ENCODE measurements at places on chromosomes 16 and 17. TPM values are rescaled to one million over a fixed set of nuclear protein-coding genes. Genes with fewer than 3 reads are reported as not detected.
A peak's percentile ranks its signal among the peaks of the same experiment; 100 is the strongest.

GRCh38 chr17:81247339-81247990 lies 8.3 kb downstream of the NDUFAF8 start:
- H3K4me1 ChIP-seq: peaks cover 5% of the 10 kb centered on the region
- DNase-seq: no peak
- H3K36me3 ChIP-seq: peaks cover 5% of the 10 kb centered on the region
- no peaks in the 10 kb centered on the region for H3K27me3 ChIP-seq

DNA sequence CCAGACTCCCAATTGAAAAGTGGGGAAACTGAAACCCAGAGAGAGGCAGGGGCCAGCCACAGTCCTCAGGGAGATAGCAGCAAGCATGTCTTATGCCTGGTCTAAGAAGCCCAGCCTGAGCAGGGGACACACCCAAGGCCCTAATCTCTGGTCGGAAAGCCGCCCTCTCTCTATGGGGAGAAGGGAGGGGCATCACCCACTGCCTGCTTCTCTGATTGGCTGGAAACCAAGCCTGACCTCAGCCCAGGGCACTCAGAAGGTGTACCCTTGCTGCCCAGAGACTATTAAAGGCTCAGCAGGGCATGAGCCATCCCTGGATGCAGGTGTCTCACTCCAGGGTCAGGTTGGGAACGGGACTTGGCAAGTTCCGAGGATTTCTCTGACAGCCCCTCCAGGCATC lies 5.7 kb upstream of the KRT13 start:
- H3K27ac ChIP-seq: no peak overlapping the region
- no peaks in the 10 kb centered on the region for H3K4me1 ChIP-seq
- no peaks in the 10 kb centered on the region for H3K36me3 ChIP-seq
- H3K4me3 ChIP-seq: no peak overlapping the region
- DNase-seq: no peak
- peaks cover 9% of the 10 kb centered on the region for H3K27me3 ChIP-seq

GRCh38 chr17:60352071-60352470 lies 39.9 kb downstream of the USP32 start:
- DNase-seq: no peak
- no peak overlapping the region for H3K27ac ChIP-seq
- H3K4me1 ChIP-seq: peaks cover 47% of the 10 kb centered on the region
- H3K27me3 ChIP-seq: no peaks in the 10 kb centered on the region
- no peaks in the 10 kb centered on the region for H3K36me3 ChIP-seq

DNA sequence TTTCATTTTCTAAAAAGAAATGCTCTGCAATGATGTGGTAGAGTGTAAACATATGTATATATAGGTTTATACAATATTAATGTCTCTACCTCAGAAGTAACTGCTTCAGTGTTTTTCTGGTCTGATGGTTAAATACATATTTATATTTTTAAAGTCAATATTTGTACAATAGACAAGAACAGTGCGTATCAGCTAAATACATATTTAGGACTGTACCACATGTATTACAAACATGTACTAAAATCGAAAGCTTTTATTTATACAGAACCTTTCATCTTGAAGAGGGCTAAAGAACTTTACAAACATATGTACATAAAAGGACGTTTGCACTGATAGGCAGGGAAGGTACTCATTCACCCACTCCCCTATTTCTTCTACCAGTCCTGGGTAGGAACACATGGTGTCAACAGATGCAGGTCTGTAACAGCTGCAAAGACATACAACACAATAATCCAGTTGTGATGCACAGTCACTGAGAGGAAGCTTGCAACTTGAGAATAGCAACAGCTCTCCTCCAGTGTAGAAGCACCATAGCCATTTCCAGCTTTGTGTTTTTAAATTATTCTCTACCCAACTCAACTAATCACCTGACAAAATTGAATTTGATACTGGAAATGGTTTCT lies 206.9 kb upstream of the C17orf78 start:
- H3K36me3 ChIP-seq: no peaks in the 10 kb centered on the region
- no peak overlapping the region for H3K4me3 ChIP-seq
- no peak for DNase-seq

GRCh38 chr17:81207610-81208581 lies 14.9 kb downstream of the CEP131 start:
- peaks cover 17% of the 10 kb centered on the region for H3K4me1 ChIP-seq
- H3K27ac ChIP-seq: no peak overlapping the region
- no peak for DNase-seq
- H3K36me3 ChIP-seq: peaks cover 1% of the 10 kb centered on the region
- no peak overlapping the region for H3K4me3 ChIP-seq

DNA sequence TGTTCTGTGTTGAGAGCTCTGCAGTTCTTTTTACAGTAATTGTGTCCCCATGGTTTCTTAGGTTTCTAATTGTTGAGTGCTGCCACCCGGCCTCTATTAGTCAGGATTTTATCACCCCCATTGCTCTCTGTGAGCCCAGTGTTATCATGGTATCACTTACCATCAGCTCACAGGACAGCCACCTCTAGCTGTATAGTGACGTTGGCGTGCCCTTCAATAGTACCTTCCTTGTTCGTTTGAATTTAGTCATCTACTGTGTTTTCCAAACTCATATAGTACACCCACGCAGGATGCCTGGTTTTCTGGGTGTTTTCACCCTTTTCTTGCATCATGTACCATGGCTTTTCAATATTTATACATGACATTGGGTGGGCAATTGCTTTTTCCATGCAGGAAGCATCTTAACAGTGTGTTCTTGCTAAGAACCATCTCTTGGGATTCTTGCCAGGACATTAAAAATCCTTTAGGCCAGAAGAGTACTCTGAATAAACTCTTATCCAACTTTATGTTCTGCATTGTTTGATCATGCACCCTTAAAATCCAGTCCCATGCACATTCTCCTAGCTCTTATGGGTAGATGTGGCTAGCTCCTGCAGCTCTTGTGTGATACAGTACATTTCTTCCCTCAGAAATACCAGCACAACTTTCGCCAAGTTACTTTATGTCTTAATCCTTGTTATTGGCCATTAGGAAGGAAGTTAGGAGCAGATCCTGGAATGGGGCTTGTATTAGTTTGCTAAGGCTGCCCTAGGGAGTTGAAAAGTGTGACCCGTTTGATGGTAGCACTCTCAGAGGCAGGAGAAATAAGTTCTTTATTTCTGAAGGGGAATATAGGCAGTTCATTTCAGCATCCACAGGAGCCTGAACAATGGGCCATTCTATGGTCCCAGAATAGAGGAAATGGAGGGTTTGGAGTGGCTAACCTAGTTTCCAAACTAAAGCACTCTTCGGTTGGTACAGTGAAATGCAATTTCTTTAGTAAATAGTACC lies 11.3 kb upstream of the ABCA10 start:
- H3K4me3 ChIP-seq: no peak overlapping the region
- H3K27ac ChIP-seq: no peak overlapping the region
- H3K36me3 ChIP-seq: no peaks in the 10 kb centered on the region
- no peak for DNase-seq

GRCh38 chr16:15640966-15641365 lies 2.0 kb downstream of the MARF1 start:
- no peak overlapping the region for H3K4me3 ChIP-seq
- H3K36me3 ChIP-seq: peaks cover 22% of the 10 kb centered on the region
- H3K27ac ChIP-seq: no peak overlapping the region
- no peaks in the 10 kb centered on the region for H3K27me3 ChIP-seq
- DNase-seq: no peak
- peaks cover 31% of the 10 kb centered on the region for H3K4me1 ChIP-seq

GRCh38 chr16:67862623-67863583 lies 9.9 kb upstream of the EDC4 start:
- H3K36me3 ChIP-seq: peaks cover 8% of the 10 kb centered on the region
- no peak for DNase-seq
- peak overlapping the region; percentile 0 for H3K4me3 ChIP-seq
- H3K4me1 ChIP-seq: peaks cover 48% of the 10 kb centered on the region

DNA sequence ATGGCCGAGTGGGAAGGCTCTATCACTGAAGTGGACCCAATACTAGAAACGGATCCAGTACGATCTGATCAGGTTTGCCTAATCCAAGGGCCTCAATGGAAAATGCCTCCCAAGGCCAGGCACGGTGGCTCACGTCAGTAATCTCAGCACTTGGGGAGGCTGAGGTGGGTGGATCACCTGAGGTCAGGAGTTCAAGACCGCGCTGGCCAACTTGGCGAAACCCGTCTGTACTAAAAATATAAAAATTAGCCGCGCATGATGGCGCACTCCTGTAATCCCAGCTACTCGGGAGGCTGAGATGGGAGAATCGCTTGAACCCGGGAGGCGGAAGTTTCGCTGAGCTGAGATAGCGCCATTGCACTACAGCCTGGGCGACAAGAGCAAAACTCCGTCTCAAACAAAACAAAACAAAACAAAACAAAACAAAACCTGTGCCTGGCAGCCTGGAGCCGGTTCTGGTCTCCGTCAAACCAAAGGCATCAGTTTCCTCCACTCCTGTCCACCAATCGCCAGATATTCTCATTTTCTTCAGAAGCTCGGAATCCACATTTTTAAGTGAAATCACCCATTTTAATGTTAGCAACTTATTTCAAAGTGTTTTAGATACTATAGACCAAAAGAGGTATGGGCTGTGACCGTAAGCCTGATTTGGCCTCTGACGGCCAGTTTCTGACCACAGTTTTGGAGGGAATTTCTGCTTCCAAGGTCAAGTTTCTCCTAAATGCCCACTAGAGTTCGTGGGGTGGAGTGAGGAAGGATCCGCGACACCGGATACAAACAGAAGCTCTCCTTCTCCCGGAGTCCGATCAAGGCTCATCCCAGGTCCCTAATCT lies 664 bp downstream of the NQO1 start:
- peaks cover 3% of the 10 kb centered on the region for H3K36me3 ChIP-seq
- H3K27me3 ChIP-seq: no peaks in the 10 kb centered on the region
- DNase-seq: peak; percentile 40
- H3K4me1 ChIP-seq: peaks cover 46% of the 10 kb centered on the region
- H3K4me3 ChIP-seq: peak overlapping the region; percentile 95

GRCh38 chr17:39981766-39982375 lies 1.3 kb downstream of the PSMD3 start:
- H3K27ac ChIP-seq: peak overlapping the region; percentile 93
- peaks cover 17% of the 10 kb centered on the region for H3K36me3 ChIP-seq
- no peak for DNase-seq
- peak overlapping the region; percentile 92 for H3K4me3 ChIP-seq
- peaks cover 29% of the 10 kb centered on the region for H3K4me1 ChIP-seq
- no peaks in the 10 kb centered on the region for H3K27me3 ChIP-seq

DNA sequence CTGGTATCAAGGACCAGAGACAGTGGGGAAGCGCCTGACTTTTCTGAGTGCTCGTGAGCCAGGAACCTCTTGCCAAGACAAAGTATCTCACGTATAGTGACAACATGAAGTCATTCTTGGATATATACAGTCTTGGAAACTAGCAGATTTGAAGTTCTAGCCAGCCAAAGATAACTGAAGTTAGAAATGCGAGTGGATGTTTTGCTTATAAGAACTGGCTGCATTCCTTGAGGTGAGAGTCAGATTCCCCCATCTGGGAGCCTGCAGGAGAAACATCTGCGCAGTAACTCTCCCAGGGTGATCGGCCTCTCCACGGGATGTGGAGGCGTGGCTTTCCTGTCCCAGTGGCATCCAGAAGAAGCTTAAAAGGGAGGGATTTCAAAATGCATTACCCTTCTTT lies 89.8 kb downstream of the SHISA6 start:
- peaks cover 34% of the 10 kb centered on the region for H3K4me1 ChIP-seq
- DNase-seq: no peak
- peak overlapping the region; percentile 92 for H3K27ac ChIP-seq
- H3K4me3 ChIP-seq: peak overlapping the region; percentile 26
- no peaks in the 10 kb centered on the region for H3K36me3 ChIP-seq
- peaks cover 2% of the 10 kb centered on the region for H3K27me3 ChIP-seq

DNA sequence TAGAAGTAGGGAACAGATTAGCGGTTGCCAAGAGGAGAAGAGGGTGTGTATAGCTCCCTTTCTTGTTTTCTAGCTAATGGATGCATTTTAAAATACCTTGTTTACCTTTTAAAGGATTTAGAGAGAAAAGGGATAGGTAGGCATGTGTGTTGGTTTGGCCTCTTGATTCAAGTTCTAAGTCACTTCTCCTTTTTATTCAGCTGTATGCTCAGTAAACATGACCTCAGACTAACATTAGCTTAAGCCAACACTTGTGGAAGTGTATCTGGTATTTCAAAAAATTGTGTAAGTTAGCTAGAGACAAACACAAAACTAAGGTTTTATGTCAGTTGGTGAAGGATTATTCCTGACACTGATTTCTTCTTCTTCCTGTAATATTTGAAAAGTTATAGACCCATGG lies 204.1 kb upstream of the NOG start:
- no peak overlapping the region for H3K4me3 ChIP-seq
- no peaks in the 10 kb centered on the region for H3K4me1 ChIP-seq
- no peak for DNase-seq
- H3K36me3 ChIP-seq: no peaks in the 10 kb centered on the region
- no peak overlapping the region for H3K27ac ChIP-seq

DNA sequence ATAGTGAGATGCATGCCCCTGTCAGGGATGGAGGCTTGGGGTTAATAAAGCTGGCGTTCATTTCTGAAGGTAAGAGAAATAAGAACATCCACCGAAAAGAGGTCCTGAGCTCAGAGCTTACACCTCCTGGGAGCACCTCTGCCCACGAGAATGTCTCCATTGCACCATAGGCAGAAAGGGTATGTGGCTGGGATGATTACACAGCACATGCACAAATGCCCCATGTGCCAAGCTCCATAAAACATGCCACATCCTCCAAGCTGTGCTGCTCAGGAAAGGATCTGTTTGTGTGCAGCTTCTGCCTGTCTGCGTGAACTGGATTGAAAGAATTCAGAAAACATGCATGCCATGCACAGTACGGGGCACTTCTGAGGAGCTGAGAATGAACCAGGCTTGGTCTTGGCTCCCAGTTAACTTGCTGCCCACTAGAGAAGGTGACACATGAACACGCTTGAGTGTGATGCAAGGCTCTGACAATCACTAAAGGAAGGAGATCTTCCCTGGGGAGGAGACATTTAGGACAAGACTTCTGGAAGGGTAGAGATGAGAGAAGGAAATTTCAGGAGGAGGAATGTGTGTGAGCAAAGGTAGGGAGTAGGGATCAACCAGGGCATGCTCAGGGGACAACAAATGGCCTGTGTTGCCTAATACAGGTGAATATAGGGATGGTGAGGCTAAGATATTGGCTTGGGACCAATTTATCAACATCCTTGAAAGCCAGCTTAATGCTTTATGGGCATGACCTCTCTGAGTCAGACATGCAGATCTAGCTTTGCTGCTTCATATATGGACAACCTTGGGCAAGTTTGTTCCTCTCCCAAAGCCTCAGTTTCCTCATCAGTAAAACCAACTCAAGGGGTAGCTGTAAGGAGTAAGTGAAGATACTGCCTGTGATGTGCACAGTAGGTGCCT lies 32.0 kb upstream of the SMPD3 start:
- no peak overlapping the region for H3K4me3 ChIP-seq
- H3K27ac ChIP-seq: no peak overlapping the region
- H3K4me1 ChIP-seq: no peaks in the 10 kb centered on the region

LPCAT2 gene
- 17.4 TPM for total RNA-seq

CCDC144A gene
- total RNA-seq: 1.1 TPM

RAMP2 gene
- total RNA-seq: 0.63 TPM

NRN1L gene
- not detected for total RNA-seq

MT1G gene
- not detected for total RNA-seq

CALB2 gene
- total RNA-seq: 0.85 TPM

TMEM238L gene
- not detected for total RNA-seq

TMC8 gene
- total RNA-seq: 0.97 TPM

PHF12 gene
- total RNA-seq: 49.2 TPM

PABPN1L gene
- total RNA-seq: not detected

PROCA1 gene
- total RNA-seq: 2.3 TPM

ZFHX3 gene
- 86.8 TPM for total RNA-seq

NPIPB9 gene
- total RNA-seq: 2.9 TPM

Data from chondrocyte (in vitro differentiated cells).